ENCODE measurements at places on chromosomes 12 and 14. TPM values are rescaled to one million over a fixed set of nuclear protein-coding genes. Genes with fewer than 3 reads are reported as not detected.

AQP2 gene
- not detected for polyA plus RNA-seq

CSRP2 gene
- 40.7 TPM for polyA plus RNA-seq

SELPLG gene
- polyA plus RNA-seq = 4.0 TPM

GALNT9 gene
- 2.5 TPM for polyA plus RNA-seq

LIN52 gene
- polyA plus RNA-seq = 155 TPM

MYH6 gene
- 8.2 TPM for polyA plus RNA-seq

MYF6 gene
- 87.7 TPM for polyA plus RNA-seq

LMNTD1 gene
- not detected for polyA plus RNA-seq

KRT6A gene
- 9.8 TPM for polyA plus RNA-seq

DTX1 gene
- polyA plus RNA-seq = 4.6 TPM

IL26 gene
- polyA plus RNA-seq = not detected

DNAL1 gene
- 9.2 TPM for polyA plus RNA-seq

- peak; percentile 35 for DNase-seq
Observed at GRCh38 chr14:52553002-52553670, 500 bp downstream of the GPR137C start.

DNA sequence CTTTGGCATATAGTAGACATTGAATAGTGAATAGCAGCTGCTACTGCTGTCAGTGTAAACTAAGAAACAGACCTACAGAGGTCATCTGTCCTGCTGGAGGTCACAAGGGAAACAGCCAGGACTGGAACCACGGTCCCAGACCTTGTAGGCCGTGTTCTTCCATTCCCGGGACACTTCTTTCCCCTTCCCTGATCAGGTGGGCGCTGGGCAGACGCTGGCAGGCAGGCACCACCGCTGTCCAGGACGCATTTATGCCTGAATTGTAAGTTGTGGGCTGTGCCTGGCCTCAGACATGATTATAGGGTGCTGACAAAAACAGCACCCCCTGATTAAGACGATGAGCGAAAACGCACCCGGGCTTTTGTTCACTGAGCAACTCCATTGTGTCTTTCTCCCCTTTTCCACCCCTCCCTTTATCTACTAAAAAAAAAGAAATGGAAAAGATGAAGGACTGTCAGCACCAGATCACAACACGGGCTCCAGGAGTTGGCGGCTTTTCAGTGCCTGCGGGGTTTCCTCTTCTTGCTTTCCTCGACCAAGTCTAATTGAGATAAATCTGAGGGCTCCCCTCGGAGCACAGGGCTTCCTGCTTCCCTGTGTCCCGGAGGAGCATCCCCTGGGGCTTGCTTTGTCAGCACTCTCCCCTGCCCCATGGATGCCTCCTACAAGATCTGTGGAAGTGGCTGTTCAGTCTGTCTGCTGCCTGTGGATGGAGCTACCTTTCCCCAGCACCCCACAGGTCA, 80.6 kb downstream of the TSPAN9 start:
- DNase-seq = no peak

DNA sequence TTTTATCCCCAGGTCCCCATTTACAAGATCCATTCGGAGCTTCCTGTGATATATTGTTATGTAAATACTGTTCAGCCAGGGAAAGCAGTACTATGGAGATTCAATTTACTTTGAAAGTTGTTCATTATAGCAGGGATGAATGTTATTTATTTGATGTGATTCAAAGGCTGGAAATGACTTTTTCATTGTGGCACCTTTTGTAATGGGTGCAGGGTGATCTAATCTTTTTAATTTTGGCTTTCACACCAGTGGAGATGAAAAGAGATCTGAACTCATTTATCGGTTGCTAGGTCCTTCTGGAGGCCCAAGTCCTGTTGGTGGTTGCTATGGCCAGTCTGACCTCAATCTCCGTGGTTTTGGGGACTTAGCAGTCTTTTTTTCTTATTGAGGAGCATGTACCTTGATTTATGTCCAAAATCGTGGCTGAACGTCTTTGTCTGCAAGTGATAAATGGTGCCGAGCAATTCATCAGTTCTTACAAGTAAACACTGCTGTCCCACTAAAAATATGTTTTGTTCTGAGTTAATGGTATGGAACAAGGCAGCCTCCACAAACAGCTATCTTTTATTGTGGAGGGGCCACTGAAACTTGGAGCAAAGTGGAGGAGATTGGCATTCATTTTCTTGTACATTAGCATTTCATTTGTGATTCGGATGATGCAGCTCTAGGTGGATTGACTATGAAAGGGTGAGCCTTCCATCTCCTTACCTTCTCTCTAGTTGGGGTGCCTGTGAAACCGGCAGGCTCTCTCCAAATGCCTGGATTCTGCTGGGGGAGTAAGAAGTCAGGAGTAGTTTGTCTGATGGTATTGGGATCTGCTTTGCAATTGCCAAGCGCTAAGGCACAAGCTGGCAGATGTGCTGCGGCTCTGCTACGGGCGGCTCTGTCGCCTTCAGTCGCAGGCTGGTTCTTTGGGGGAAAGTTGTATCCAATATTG, 2.0 kb downstream of the RMST start:
- DNase-seq = no peak

DNA sequence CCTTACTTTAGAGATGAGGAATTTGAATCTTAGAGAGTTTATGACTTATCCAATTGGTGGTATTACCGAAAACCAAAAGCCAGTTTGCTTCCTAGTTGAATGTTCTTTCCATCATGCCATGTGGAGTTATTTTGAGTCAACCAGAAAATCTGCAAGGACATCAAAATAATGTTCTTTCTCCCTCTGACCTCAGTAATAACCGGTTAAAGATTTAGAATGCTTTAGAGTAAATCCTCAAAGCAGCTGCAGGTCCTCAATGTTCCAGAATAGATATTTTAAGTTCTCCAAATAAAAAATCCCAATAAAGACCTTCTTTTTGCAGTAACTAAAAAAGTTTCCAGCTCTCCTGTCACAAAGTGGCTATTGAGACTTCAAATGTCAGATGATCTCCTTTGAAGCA, 396.6 kb downstream of the ADAMTS20 start:
- DNase-seq = no peak

DNA sequence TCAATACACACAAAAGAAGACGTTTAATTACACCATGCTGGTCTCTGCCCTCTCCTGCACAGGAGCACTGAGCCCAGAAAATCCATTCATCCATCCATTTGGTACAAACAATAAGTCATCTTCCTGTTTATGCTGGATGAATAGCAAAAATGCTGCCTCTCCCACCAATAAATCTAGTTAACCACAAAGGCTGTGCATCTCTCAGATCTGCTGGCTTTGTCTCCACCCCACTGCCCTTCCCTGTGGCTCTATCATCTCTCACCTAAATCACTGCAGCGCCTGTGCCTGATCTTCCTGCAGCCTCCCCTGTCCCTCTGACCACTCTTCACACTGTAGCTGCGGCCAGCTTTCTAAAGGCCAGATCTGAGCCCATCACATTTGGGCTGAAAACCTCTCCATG, 72.9 kb upstream of the DDX11 start:
- no peak for DNase-seq

DNA sequence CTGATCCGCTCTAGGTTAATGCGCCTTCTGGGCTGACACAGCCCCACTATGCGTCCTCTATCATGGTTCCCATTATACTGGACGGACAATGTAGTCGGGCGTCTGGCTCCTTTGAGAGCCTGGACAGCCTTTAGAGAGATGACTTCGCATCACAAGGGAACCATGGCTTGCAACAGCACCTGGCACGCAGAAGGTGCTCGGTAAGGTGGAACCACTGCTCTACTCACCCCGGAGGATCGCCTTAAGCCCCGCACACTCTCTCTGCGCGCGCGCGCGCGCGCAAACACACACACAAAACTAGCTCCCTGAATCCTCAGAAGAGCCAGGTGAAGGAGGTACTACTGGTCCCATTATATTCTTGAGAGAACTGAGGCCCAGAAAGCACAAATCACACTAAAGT, 7.1 kb downstream of the MAP3K12 start:
- no peak for DNase-seq

DNA sequence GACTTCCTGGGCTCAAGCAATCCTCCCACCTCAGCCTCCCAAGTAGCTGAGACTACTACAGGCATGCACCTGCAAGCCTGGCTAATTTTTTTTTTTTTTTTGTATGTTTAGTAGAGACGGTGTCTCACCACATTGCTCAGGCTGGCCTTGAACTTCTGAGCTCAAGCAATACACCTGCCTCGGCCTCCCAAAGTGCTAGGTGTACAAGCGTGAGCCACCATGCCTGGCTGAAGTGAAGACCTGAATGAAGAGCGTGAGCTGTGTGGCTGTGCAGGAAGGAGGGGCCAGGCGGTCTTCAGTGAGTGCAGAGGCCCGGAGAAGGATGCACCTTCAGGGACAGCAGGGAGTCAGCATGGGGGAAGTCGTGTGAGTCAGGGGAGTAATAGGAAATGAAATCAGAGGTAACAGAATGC, 14.9 kb upstream of the NFKBIA start:
- DNase-seq = no peak

DNA sequence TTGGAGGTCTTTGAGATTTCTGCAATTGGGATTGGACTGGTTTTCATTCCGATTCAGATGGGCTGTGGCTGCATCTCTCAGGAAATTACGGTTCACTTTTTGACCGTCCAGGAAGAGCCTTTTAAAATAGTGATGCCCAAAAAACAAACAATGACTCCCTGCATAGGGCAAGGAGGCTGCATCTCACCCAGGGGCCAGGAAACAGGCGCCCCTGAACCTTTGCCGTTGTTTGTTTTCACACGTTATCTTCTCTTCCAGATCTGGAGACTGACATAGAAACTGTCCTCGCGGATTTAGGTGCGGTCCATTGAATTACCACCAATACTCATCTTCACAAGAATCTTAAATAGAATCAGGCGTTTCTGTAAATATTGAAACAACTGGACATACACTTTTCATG, 66.0 kb downstream of the FLRT2 start:
- DNase-seq = no peak

- no peak for DNase-seq
Observed at GRCh38 chr12:110934093-110934852, 13.9 kb upstream of the MYL2 start.

GRCh38 chr12:27779920-27780611, at the start of the genes KLHL42 and MANSC4:
Gene KLHL42, plus strand, starts transcription at chr12:27780233. Its CDS starts 98 bp downstream, at chr12:27780331.
Gene MANSC4, minus strand, starts transcription at chr12:27780236. Its CDS starts 8,960 bp downstream, at chr12:27771276.
- DNase-seq = peak; percentile 73

DNA sequence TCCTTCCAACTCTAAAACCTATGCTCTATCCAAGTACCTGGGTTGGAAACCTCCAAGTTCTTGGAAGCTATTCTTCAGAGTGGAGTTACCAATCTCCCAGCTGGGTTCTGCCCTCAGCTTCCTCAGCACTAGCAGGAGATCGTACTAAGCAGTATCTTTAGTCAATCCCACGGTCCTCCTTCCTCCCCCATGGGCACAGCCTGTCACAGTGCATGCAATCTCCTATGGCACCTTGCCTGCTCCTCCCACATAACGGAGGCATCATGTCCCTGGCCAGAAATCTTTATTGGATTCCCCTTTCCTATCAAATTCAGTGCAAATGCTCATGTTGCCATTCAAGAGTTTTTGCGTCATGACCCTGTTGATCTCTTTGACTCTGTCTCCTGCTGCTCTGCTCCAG, 5.4 kb upstream of the LPAR5 start:
- no peak for DNase-seq

GRCh38 chr12:56151672-56152131, 685 bp upstream of the MYL6B start:
- DNase-seq = no peak

DNA sequence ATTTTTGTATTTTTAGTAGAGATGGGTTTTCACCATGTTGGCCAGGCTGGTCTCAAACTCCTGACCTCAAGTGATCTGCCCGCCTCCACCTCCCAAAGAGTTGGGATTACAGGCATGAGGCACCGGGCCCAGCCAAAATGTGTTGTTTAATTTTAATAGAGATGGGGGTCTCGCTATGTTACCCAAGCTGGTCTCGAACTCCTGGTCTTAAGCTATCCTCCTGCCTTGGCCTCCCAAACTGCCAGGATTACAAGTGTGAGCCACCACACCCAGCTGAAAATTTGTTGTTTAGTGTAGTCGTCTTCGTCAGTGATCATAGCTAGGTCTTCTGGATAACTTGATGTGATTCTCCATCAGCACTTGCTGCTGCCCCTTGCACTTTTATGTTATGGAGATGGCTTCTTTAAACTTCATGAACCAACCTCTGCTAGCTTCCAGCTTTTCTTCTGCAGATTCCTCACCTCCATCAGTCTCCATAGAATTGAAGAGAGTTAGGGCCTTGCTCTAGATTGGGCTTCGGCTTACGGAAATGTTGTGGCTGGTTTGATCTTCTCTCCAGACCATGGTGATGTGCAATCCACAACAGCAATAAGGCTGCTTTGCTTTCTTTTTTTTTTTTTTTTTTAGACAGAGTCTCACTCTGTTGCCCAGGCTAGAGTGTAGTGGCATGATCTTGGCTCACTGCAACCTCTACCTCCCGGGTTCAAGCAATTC, 13.0 kb downstream of the ISCU start:
- DNase-seq = no peak

DNA sequence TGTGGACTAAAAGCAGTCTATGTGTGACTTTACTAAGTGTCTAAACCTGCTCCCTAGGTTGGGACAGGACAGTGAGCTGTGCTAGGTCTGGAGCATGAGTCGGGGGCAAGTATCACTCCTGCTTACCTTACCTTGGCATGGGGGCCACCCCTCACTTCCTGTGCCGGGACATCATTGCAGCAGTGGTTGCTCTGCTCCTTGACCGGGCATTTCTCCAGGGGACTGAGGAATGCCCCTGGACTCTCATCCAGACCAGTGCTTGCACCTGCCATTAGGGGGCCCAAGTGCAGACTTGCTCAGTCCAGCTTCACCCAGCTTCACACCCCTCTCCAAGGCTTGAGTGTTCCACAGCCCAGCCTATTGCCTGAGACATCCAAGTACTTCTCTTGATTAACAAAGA, 84.7 kb upstream of the NELL2 start:
- no peak for DNase-seq

- peak; percentile 95 for DNase-seq
Observed at GRCh38 chr12:92928962-92929915, at the start of gene EEA1. Gene EEA1, minus strand, starts transcription at chr12:92929295. Its CDS starts 229 bp downstream, at chr12:92929066.

GRCh38 chr12:110807640-110808039, 39.1 kb upstream of the CCDC63 start:
- no peak for DNase-seq

Data from muscle of arm (tissue), 14 donors.